Stomach (tissue), 19 donors: ENCODE measurements at places on chromosomes 7 and 10.

- no peak for DNase-seq
Observed at GRCh38 chr7:156994417-156994816, 16.0 kb downstream of the MNX1 start.

DNA sequence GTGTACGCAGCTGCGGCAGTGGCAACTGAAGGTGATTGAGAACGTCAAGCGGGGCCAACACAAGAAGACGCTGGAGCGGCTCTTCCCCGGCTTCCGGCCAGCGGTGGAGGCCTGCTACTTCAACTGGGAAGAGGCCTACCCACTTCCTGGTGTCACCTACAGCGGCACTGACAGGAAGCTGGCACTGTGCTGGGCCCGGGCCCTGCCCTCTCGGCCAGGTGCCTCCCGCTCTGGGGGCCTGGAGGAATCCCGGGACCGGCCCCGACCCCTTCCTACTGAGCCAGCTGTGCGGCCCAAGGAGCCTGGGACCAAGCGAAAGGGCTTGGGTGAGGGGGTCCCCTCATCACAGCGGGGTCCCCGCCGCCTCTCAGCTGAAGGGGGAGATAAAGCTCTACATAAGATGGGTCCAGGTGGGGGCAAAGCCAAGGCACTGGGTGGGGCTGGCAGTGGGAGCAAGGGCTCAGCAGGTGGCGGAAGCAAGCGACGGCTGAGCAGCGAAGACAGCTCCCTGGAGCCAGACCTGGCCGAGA is 6.5 kb downstream of the ZSWIM8 start:
- no peak for DNase-seq

DNA sequence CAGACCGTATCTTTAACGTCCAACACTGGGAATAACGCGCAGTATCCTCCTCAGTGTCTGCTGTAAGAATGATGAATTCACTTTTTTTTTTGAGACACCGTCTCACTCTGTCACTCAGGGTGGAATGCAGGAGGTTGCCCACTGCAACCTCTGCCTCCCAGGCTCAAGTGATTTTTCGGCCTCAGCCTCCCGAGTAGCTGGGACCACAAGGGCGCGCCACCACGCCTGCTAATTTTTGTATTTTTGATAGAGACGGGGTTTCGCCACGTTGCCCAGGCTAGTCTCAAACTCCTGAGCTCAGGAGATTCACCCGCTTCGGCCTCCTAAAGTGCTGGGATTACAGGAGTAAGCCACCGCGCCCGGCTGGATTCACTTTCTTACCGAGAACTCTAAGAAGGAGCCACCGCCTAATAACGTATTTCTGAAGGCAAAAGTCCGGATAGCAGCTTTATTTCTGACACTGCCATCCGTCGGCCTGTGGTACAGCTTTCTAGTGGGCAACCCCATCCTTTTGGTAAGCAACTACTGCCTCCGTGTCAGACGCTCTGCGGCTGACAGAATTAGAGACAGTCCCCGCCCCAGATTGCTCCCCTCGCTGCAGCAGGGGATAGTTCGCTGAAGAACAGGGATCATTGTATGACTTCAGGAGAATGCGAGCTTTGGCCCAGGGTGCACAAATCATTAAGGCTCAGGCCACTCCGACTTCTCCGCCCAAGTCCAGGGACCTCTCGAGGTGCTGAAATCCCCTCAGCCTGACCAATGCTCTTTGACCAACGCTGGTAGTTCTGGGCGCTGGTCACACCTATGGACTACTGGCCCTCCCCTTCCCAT is 662 bp downstream of the POLR3A start:
- DNase-seq: no peak

DNA sequence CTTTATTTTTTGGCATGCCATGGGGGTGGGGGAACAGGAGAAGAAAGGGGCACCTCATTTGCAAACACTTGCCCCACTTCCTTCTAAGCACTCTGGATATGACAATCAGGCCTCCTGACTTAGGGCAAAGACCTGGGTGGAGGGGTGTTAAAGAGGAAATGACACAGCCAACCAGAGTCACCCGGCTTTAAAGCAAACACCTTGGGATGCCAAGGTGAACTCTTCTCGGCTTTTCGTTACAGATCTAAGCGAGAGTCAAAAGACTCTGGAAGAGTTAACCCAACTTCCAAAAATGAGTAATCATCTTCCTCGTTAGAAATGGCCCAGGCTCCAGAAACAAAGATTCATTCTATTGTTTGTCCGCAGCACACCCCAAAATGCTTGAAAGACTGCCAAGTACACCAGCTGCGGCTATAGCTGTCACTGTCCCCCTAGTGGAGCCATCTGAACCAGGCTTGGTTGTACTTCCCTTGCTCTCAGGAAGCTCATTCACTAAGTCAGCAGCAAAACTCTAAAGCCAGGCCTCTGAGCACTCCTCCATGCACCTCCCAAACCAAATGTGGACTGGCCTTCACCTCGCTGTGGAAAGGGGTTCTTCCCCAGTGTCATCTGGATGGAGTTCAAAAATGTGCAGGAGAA is 24.8 kb downstream of the FAM53B start:
- peak; percentile 89 for DNase-seq

GRCh38 chr7:158186864-158187693 is 400.5 kb downstream of the PTPRN2 start:
- no peak for DNase-seq

DNA sequence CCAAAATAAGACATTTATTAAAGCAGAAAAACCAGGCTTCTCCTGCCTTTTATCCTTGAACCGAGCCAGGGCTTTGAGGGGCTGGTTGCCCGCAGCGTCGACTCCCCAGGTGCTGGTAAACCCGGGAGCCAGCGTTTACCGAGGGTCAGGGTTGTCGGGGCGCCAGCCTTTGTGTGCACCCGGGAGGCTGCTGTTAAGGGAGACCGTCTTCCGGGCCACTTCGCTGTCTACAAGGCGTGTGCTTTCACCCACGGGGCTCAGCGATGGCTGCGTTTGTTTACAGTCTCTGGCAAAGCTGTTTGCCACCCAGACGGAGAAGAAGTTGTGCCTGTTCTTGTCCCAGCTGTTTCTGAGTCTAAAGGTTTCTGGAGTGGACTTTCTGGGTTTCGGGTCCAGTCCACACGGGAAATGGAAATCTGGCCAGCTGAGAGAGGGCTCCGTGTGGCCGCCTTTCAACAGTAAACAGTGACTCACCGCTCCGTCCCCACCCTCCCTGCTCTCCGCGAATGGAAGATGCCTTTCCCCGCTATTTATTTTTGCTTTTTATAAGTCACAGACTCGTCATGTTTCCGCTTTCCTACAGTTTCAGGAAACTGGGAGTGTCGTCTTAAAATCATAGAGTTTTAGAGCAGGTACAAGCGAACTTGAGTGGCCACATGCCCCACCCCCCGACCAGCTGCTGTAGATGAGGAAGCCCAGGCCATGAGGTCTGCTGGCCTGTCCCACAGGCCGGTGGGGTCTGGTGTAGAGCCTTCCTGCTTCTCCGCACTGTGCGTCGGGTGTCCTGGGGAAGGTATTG is 2.2 kb downstream of the MAFK start:
- DNase-seq: peak; percentile 88

GRCh38 chr10:11724938-11725776 is 17.0 kb upstream of the ECHDC3 start:
- no peak for DNase-seq

- no peak for DNase-seq
Observed at GRCh38 chr10:30447125-30447799, 13.3 kb downstream of the MAP3K8 start.

GRCh38 chr10:58622246-58622645 is 109.6 kb downstream of the BICC1 start:
- no peak for DNase-seq

DNA sequence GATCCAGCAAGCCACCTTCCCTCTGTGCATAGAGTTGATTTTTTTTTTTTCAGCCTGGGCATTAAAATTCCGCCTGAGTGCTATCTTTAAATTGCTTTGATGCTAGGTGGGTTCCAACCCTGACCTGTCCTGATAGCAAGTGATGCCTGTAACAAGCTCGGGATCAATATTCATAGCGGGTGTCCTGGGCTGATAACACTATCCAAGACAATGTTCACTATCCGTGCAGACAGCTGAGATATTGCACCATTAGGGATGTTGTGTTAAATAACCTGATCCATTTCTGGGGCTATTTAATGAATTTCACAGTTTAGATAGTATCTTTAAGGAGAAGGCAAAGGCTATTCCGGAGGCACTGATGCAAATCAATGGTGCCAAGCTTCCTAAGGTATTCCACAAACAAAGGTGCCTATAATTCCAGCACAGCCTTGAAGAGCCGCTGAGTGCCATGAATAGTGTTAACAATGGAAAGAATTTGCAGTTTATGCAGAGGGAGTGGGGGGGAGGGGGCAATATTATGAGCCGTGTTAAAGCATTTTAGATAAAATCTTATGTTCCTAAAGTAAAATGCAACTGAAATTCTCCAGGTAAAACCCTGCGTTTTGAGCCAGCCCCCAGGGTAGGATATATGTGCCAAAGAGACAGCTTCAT is 4.2 kb upstream of the NKX1-2 start:
- no peak for DNase-seq

DNA sequence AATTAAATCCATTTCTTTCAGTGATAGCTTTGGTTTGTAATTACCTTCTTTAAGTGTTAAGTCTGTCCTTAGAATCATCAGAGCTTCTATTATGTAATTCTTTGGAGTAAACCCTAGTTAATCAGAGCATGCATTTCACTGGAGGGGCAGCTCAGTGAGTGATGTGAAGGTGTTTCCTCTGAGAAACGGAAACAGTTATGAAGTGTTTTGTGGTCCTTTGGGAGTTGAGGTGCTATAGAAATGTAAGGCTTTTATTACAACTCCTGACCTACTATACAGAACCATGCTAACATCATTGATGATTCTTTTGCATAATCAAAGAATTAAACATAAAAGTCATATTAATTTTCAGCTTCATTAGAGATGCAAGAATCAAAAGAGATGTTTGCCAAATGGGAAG is 141.5 kb downstream of the EXOC4 start:
- no peak for DNase-seq

DNA sequence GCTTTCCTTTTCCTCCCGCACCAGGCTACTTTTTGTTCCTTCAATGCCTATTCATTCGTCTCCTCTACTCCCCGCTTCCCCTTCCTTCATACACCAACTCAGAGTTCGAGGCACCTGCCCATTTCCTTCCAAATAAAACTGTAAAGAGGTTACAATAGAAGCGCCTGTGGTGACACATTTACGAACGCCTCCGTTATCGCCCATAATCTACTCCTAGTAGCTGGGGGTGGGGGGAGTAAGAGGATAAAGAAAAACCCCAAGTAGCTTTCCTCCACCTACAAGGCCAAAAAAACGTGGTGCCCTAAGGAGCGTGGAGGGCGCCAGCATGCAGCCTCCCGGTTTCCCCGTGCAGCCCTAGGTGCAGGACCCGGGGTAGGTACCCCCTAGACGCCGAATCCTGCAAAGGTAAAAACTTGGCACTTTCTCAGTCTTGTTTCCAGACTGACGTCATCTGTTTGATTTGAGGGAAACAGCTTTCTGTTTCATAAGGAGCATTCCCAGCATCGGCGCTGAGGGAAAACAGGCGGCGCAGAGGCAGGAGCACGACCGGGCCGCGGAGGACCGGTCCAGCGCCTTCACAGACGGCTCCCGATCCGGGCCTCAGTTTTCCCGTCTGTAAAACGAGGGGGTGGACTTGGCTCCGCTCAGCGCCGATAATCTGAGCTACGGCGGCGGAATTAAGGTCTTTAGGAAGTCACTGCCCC is 922 bp downstream of the PPA1 start:
- peak; percentile 72 for DNase-seq

- no peak for DNase-seq
Observed at GRCh38 chr7:47464266-47464665, 117.6 kb downstream of the TNS3 start.

- peak; percentile 35 for DNase-seq
Observed at GRCh38 chr10:24912215-24912614, 40.2 kb downstream of the PRTFDC1 start.

DNA sequence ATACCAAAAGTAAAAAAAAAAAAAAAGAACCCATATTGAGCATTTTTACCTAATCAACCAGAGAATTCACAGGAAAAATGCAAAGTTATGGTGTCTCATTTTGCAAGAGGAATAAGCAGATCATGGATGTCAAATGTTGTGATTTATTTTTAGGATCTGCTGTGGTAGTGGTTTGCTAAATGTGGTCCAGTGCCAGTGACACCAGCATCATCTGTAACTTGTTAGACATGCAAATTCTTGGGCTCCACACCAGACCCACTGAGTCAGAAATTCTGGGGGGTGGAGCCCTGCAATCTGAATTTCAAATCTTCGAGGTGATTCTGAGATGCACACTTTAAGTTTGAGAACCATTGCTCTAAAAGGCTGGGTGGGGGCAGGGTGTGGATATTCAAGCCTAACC is 30.1 kb upstream of the ZEB1 start:
- no peak for DNase-seq

- DNase-seq: no peak
Observed at GRCh38 chr7:41275255-41275654, 427.6 kb downstream of the INHBA start.

GRCh38 chr10:13636776-13637175 is 50.0 kb downstream of the PRPF18 start:
- DNase-seq: no peak

- DNase-seq: no peak
Observed at GRCh38 chr7:46197785-46198540, 276.9 kb upstream of the IGFBP3 start.

GRCh38 chr10:95260397-95260881 is 30.4 kb downstream of the PDLIM1 start:
- peak; percentile 72 for DNase-seq

DNA sequence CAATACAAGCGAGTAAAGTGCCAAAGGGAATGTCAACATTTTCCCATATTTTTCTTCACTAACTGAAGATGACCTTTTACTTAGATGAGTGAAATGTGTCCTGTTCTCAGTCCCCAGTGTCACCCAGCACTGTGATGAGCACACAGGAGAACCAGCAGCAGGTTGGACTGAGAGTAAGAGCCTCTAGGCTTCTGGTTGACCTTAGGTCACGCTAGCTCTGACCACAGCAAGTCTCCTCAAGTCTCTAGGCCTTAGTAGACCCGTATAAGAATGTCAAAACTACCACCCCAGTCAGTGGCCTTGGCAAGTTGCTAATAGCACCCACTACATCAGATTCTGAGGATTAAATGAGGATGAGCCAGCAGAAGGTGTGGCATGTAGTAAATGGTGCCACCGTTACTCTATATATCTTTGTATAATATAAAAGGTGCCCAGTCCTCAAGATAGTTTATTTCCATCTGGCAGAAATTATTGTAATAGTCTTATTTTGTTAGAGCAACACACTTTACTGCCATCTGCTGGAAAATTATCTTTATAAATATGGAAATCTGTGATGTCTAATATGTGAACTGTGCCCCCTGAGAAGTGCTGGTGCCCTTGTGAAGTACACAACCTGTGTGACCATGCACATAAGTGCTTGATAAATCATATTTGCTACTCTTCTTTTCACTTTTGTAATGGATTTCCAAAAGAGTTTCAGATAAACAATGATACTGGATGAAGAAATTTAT is 75.7 kb downstream of the SPAG6 start:
- DNase-seq: no peak

GRCh38 chr10:72480861-72481260 is 126.1 kb upstream of the DNAJB12 start:
- no peak for DNase-seq

DNA sequence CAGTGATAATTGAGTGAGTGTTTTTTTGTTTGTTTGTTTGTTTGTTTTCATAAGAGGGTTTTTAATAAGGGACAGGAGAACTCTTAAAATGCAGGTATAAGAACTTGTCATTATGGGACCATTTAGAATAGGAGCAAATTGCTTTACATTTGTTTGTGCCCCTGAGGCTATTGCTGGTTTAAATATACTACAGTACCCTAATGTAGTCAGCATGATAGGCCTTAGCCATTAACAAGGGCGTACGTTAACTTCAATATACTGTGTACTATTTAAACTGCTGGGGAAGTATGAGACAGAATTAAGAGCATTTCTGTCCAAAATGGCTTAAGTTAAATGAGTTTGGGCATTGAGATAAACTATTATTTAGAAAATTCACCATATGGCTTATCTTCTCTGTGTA is 26.2 kb downstream of the PRKAR2B start:
- DNase-seq: no peak

- DNase-seq: no peak
Observed at GRCh38 chr7:96669812-96670211, 39.8 kb downstream of the SEM1 start.
